Omental fat pad (tissue), 4 donors: ENCODE measurements at places on chromosomes 6 and 20. TPM values are rescaled to one million over a fixed set of nuclear protein-coding genes. Genes with fewer than 3 reads are reported as not detected.

The CST4 gene
- not detected for total RNA-seq

DNA sequence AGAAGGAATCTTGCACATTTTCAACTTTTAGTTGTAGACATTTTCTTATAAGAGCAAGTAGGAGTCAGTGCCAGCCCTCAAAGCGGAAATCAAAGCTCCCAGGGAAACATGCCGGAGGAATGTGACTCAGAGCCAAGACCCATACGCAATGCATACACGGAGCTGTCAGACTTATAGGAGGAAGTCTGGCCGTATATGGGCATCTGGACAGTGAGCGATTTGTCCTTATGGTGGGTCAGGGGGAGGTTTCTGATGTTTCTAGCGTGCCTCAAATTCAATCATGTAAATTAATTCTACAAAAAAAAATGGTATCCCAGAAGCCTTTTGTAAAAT lies 3.6 kb upstream of the CCN2 start:
- no peak for DNase-seq

The RAET1G gene
- total RNA-seq = 10.8 TPM

- no peak for DNase-seq
Observed at GRCh38 chr6:116611056-116611455, 5.2 kb upstream of the RSPH4A start.

DNA sequence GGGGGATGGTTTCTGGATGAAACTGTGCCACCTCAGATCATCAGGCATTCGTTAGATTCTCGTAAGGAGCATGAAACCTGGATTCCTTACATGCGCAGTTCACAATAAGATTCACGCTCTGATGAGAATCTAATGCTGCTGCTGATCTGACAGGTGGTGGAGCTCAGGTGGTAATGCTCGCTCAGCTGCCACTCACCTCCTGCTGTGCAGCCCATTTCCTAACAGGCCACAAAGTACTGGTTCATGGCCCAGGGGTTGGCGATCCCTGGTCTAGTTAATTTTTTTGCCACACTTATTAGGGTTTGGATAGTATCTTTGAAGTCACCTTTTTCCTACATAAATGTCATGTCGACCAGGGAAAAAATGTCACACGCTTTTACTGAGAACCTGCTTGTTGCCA lies 96.8 kb upstream of the MLIP start:
- DNase-seq = no peak
